ENCODE measurements at places on chromosomes 3 and 15. TPM values are rescaled to one million over a fixed set of nuclear protein-coding genes. Genes with fewer than 3 reads are reported as not detected.

The BFSP2 gene
- not detected for total RNA-seq

DNA sequence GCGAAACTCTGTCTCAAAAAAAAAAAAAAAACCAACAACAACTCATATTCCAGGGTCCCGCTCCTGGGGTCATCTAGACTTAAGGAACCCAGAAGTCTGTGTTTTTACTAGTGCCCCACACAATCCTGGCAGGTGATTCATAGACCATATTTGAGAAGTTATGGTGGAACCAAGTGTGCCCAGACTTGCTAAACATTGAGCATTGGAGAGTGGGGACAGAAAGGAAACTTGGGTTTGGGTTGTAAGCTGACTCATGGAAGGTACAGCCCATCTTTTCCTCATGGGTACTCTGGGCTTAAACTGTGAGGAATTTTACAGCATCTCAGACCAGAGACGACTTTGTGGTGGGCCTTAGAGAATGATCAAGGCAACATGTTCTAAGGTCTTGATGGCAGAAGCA lies 18.3 kb upstream of the IGF2BP2 start:
- DNase-seq, result no peak
- H3K36me3 ChIP-seq, result no peaks in the 10 kb centered on the region
- H3K4me3 ChIP-seq, result no peak overlapping the region
- no peaks in the 10 kb centered on the region for H3K4me1 ChIP-seq
- no peaks in the 10 kb centered on the region for H3K27me3 ChIP-seq
- H3K27ac ChIP-seq, result no peak overlapping the region

GRCh38 chr3:79245284-79246138 lies 522.3 kb downstream of the ROBO1 start:
- H3K4me3 ChIP-seq, result no peak overlapping the region
- no peak for DNase-seq
- no peaks in the 10 kb centered on the region for H3K4me1 ChIP-seq

DNA sequence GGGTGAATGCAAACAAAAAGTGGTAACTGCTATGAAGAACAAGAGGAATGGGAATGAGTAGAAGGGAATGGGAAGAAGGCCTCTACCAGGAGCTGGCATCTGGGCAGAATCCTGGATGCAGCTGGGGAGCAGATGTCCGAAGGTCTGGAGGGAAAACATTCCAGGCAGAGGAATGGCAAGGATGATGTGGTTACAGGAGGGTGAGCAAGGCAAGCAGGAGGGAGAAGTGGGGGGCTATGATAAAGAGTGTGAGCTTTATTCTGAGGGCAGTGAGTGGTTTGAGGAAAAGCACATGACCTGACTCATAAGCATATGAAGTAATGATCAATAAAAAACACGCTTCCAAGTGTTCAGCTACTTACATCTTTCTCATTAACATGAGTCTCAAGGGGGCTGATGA lies 17.1 kb downstream of the SKIC8 start:
- H3K27ac ChIP-seq, result no peak overlapping the region
- no peaks in the 10 kb centered on the region for H3K27me3 ChIP-seq
- no peak for DNase-seq
- no peaks in the 10 kb centered on the region for H3K4me1 ChIP-seq

DNA sequence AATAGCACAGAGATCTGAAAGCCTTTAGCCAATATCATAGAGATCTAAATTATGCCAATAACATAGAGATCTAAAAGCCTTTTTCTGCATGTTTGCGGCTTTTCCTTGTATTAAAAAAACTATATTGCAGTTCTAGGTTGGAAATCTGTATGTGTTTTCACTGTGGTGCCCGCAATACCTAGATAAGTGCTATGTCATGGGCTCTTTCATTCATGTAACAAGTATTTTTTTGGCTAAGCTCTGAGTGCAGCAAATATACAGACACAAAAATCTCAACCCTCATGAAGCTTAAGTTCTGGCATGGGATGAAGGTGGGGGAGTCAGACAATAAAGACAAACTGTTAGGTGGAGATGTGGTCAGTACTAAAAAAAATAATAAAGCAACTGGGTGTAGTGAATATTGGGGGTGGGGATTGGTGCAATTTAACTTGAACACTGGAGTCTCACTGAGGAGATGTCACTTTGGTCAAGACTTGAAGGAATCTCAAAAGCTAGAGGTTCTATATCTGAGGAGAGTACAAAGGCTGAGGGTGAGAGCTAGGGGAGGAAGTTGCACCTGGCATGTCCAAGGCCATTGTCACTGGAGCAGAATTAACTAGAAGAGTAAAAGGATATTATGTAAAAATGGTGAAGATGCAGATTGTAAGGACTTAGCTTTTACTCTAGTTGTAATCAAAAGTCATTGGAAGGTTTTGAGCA lies 973 bp downstream of the BUB1B start:
- peak overlapping the region; percentile 50 for H3K4me3 ChIP-seq
- no peaks in the 10 kb centered on the region for H3K36me3 ChIP-seq
- H3K27me3 ChIP-seq, result no peaks in the 10 kb centered on the region

Data from upper lobe of left lung (tissue), 6 donors.